Hypothalamus (tissue), 51 donors: ENCODE measurements at places on chromosomes 6 and 20.

DNA sequence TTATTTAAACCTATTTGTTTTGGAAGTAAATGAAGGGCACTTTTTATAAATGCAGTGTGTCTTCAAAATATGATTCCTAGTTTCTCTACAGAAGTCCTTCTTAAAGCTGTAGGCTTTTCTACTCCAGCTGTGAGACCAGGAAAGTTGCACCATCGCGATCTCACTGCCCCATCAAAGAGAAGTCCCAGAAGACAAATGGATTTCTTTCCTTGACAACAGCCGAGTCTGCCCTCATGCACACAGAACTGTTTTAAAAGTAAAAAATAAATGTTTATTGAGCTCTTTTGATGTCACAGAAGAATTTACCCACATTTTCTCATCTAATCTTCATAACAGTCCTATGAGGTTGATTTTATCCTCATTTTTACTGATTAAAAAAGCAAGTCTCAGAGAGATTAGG, 324.4 kb upstream of the NT5E start:
- DNase-seq: no peak

DNA sequence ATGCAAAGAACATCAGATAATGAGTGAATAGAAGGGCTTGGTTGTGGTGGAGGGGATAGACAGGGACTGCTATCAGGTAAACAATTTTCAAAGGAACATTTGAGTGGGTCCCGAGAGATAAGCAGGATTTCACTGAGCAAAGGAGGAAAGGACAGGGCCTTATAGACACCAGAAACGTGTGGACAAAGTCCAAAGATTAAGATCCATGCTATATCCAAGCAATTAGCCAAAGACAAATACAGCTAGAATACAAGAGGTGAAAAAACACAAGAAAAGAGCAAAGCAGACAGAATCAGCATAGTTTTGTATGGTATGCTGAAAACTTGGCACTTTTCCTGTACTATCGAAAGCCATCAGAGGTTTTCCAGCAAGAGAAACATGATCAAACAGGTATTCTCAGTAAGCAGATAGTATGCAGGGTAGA, 59.8 kb downstream of the CDK19 start:
- DNase-seq: no peak

DNA sequence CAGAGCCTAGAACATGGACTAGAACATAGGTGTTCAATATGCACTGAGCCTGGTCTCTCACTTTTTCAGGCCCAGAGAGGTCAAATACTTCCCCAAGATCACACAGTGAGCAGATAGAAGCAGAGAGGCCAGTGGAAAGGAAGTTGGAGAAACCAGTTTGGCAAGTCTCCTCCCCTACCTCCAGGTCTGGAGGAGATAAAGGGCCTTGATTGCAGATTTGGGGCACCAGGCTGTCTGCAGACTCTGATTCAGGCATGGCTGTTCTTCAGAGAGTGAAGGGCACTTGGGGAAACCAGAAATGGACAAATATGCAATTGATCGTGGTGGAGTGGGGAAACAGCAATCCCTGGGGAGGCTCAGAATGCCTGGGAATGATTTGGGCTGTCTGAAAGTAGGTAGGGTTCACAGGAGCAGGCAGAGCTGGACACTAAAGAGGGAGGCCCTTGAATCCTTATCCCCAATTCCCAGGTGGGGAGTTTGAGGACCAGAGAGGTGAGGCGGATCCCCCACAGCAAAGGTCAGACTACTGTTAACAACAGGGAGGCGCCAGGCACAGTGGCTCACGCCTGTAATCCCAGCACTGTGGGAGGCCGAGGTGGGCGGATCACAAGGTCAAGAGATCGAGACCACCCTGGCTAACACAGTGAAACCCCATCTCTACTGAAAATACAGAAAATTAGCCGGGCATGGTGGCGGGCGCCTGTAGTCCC, 2.3 kb downstream of the PEDS1 start:
- no peak for DNase-seq

DNA sequence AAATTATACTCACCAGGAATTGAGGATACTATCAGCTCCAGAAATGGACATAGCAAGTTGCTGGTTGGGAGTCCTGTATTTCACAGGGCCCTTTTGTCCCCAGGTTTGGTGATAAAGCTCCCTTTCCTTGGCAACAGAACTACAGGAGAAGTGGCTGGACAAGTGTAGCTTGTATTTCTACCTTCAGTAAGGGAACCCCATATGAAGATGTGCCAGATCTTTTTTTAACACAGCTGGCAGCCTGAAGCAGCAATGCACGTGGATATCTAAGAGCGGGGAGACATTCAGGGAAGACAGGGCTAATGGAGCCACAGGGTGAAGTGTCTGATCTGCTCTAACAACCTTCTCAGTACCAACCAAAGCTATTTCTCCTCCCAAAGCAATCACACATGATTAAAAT, 373.9 kb upstream of the ID4 start:
- DNase-seq: no peak

DNA sequence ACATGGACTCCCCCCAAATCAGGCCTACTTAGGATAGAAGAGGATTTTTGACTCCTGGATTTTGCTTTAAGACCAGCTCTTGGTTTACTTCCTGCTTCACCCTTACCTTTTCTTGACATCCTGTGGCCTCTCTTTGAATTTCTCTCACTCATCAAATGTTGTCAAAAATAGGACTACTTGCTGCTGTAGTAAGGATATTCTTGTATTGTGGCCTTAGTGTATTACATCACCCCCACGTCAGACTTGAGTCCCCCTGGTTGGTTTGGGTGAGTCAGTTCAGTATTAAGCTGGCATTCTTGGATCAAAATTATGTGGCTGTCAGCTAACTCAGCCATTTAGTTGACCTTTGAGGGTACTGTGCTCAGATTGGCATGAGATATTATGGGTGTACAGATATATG, 1.1 kb downstream of the TPX2 start:
- no peak for DNase-seq

DNA sequence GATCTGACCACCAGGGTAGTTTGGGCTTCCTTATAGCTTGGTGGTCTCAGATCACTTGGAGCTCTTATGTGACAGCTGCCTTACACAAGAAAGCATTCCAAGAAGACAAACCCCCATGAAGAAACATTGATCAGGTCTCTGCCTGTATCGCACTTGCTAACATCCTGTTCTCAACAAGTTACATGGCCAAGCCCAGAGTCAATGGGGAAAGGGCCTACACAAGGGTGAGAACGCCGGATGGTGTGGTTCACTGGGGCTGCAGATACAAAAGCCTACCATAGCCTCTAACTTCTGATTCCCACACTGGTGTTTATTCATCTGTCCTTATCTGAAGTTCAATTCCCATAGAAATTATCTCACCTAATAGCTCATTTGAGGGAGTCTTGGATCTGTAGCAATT, 235.5 kb downstream of the SYNDIG1 start:
- no peak for DNase-seq

DNA sequence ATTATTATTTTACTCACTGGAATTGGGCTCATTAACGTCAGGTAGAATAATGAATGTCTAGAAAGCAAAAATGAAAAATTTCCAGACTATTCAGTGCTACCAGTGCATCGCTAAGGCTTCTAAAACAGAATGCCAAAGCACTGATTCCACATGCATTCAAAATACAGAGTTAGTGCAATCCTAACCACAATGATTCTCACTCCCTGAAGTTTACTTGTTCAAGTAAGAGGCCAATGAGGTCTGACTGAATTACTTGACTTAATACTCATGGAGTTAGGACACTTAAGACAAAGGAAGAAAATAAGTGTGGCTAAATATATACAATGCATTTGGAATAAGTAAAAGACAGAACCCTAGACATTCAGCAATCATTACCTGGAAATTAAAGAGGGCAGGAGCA, 220.5 kb downstream of the PKHD1 start:
- no peak for DNase-seq

DNA sequence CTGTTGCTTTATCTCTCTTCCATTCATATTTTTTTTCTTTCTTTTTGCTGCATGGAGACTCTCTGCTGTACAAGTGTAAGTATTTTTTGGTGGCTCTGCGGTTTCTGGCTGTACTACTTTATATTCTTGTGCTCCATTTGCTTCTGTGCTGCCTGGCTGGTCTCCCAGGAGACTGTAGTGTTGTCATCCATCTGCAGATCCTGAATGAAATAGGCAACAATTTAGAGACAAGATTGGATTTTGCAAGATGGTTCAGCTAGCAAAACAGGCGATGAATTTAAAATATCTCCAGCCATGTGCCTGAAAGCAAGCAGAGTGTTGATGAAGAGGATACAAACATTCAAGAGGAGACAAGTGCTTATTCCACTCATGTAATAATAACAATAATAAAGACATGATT, 75.1 kb upstream of the SCGN start:
- peak; percentile 4 for DNase-seq

- DNase-seq: no peak
Measured at GRCh38 chr6:19434065-19434464, 403.1 kb upstream of the ID4 start.

GRCh38 chr6:106886081-106886843, 88.3 kb downstream of the CD24 start:
- DNase-seq: no peak

DNA sequence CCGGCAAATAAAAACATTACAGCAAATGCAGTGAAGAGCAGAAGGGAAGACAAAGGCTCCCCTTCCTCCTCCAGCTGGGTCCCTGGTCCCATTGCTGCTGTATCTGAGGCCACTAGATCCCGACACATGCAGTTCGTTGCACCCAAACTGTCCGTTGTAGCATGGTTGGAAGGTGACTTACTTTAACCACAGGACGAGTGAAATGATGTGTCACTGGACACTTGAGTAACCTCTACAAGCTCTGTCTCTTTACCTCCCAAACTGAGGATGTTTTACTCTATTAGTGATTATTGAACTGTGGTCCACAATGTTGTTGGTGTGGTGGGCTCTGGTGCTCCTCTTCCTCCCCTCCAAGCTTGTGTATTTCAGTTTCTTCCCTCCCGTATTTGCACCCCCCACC, 46.2 kb upstream of the ARMH2 start:
- DNase-seq: no peak

DNA sequence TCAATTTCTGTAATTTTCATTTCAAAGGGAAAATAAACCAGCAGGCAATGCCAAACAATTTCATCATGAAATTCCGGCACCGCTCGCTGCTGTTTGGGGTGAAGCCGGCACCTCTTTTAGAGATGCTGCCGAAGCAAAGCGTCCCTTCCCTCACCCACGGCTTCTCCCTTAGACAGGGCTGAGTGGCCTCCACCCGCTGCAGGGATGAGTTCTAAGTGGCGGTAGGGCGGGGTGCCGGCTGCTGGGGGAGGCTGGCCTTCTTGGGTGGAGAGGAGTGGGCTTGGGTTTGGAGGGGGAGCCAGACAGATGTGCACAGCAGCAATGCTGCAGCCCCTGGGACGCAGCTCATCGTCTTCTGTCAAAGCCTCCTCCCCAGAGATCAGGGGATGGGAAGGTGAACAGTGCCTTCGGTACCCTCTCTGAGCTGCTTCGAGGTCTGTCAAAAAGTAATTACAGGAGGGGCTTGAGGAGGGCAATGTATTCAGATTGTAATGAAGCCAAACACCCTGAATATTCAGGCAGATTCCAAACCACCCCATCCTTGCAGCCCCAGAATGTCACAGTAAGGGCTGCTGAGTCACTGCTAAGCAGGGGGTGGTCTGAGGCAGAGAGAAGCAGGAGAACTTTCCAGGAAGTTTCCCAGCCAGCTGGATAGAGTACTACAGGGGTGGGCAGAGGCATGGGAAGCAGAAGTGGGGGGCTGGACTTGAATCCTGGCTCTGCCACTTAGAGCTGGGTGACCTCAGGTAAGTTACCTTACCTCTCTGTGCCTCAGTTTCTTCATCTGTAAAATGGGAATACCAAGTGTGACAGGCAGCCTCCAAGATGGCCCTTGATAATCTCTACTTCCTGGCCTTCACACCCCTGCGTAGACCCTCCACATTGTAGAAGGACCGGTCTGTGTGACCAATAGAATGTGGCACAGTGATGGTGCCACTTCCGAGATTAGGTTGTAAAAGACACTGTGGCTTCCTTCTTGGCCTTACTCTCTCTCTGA, 96.6 kb downstream of the SULF2 start:
- DNase-seq: no peak

- no peak for DNase-seq
Measured at GRCh38 chr20:45452772-45453691, 16.5 kb upstream of the WFDC2 start.

DNA sequence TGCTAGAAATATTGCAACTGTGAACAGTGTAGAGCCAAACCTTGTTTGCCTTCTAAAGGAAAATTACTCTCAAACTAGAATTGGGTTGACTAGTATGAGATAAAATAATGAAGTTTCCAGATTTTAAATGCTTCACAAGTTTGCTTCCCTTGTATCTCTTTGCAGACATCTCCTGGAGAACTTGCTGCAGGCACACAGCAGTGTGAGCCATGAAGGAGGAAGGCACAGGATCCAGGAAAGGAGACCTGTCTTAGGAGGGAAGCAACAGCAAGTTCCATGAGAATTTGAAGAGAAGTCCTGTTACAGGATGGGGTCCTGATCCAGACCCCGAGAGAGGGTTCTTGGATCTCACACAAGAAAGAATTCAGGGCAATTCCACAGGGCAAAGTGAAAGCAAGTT, 115.9 kb downstream of the BMP7 start:
- no peak for DNase-seq

GRCh38 chr6:75135450-75135849, 70.4 kb downstream of the COL12A1 start:
- no peak for DNase-seq

- DNase-seq: no peak
Measured at GRCh38 chr6:144886682-144887081, 601.5 kb downstream of the UTRN start.

GRCh38 chr20:53708129-53708968, 114.7 kb upstream of the ZNF217 start:
- DNase-seq: no peak

GRCh38 chr6:166228839-166229528, 61.3 kb upstream of the TBXT start:
- no peak for DNase-seq

- no peak for DNase-seq
Measured at GRCh38 chr6:100479179-100480035, 14.7 kb upstream of the SIM1 start.

- DNase-seq: no peak
Measured at GRCh38 chr6:34129753-34130152, 16.1 kb downstream of the GRM4 start.

DNA sequence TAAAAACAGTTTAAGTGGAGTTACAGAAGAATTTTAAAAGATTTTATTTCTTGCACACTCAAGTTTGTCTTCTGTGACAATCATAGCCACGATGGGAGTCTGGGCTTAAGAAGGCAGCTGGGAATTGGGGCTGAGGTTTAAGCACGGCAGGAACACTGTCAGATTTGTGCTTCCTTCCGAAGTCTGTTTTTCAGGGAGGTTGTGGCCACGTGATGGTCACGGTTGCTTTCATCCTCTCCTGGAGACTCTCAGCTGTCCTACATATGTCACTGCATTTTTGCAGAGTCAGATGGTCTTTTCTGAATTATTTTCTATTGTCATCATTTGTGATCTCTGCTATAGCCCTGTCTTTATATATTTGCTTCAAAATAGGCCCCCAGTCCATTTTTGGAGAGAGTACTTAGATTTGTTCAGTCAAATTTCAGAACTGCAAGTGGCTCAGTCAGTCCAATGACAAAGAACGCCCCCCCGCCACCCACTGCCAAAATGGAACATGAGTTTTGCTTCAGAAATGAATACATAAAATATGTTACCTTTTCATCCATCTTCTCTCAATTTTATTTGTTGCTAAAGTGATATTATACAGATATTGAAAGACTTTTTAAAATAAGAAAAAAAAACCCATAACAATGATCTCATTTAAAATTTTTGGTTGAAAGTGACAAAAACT, 111.8 kb upstream of the ZFP64 start:
- DNase-seq: no peak

GRCh38 chr6:106090001-106090400, 3.9 kb downstream of the PRDM1 start:
- DNase-seq: no peak
